Heart right ventricle (tissue), 16 donors: ENCODE measurements at places on chromosomes 13 and 19. TPM values are rescaled to one million over a fixed set of nuclear protein-coding genes. Genes with fewer than 3 reads are reported as not detected.

CD209 gene
- 3.6 TPM for total RNA-seq

GRCh38 chr13:34000955-34001354 is 183.0 kb downstream of the RFC3 start:
- no peaks in the 10 kb centered on the region for H3K36me3 ChIP-seq
- no peak overlapping the region for H3K4me3 ChIP-seq
- DNase-seq: no peak
- no peak overlapping the region for H3K27ac ChIP-seq

- no peaks in the 10 kb centered on the region for H3K4me1 ChIP-seq
- DNase-seq: no peak
- H3K36me3 ChIP-seq: no peaks in the 10 kb centered on the region
- H3K27ac ChIP-seq: no peak overlapping the region
These were observed 291.1 kb upstream of the ARGLU1 start for GRCh38 chr13:106858903-106859532.

GRCh38 chr19:57816652-57817051 is 1.9 kb upstream of the ZNF552 start:
- H3K27ac ChIP-seq: no peak overlapping the region
- no peak overlapping the region for H3K4me3 ChIP-seq
- H3K4me1 ChIP-seq: peaks cover 42% of the 10 kb centered on the region

GRCh38 chr13:43543331-43543730 is 243.4 kb downstream of the ENOX1 start:
- no peaks in the 10 kb centered on the region for H3K36me3 ChIP-seq
- peaks cover 31% of the 10 kb centered on the region for H3K4me1 ChIP-seq
- no peaks in the 10 kb centered on the region for H3K27me3 ChIP-seq
- H3K4me3 ChIP-seq: no peak overlapping the region

GRCh38 chr13:44293374-44293773 is 80.2 kb upstream of the SERP2 start:
- H3K4me3 ChIP-seq: no peak overlapping the region
- H3K27me3 ChIP-seq: no peaks in the 10 kb centered on the region
- DNase-seq: no peak
- H3K36me3 ChIP-seq: no peaks in the 10 kb centered on the region
- H3K4me1 ChIP-seq: peaks cover 36% of the 10 kb centered on the region
- H3K27ac ChIP-seq: peak overlapping the region; percentile 12

GRCh38 chr19:35562336-35562735 is 1.1 kb downstream of the ATP4A start:
- H3K36me3 ChIP-seq: no peaks in the 10 kb centered on the region
- H3K27ac ChIP-seq: no peak overlapping the region
- H3K4me1 ChIP-seq: peaks cover 5% of the 10 kb centered on the region
- no peak overlapping the region for H3K4me3 ChIP-seq
- H3K27me3 ChIP-seq: peaks cover 66% of the 10 kb centered on the region

DNA sequence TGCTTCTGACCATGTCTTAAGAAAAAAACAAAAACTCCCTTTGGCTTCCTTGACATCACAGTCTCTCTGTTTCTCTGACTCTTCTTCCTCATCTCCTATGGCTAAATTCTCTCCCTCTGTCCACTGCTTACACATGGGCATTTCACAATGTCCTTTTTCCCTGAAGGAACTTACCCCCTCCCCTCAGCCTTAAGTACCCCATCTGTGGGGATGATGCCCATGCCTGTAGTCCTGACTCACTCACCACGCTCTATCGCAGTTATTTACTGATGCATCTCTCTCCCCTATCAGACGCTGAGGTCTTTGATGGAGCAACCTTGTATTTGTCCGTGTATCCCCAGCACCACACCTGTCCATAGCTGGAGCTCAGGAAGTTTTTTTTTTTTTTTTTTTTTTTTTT is 32.4 kb downstream of the ACTN4 start:
- no peak overlapping the region for H3K4me3 ChIP-seq
- no peaks in the 10 kb centered on the region for H3K36me3 ChIP-seq
- H3K27me3 ChIP-seq: no peaks in the 10 kb centered on the region
- H3K4me1 ChIP-seq: peaks cover 100% of the 10 kb centered on the region
- no peak for DNase-seq
- H3K27ac ChIP-seq: peak overlapping the region; percentile 89

- no peak for DNase-seq
- no peaks in the 10 kb centered on the region for H3K4me1 ChIP-seq
- H3K27ac ChIP-seq: no peak overlapping the region
- no peaks in the 10 kb centered on the region for H3K36me3 ChIP-seq
These were observed 231.7 kb downstream of the TUBA3C start for GRCh38 chr13:18949970-18950369.

DNA sequence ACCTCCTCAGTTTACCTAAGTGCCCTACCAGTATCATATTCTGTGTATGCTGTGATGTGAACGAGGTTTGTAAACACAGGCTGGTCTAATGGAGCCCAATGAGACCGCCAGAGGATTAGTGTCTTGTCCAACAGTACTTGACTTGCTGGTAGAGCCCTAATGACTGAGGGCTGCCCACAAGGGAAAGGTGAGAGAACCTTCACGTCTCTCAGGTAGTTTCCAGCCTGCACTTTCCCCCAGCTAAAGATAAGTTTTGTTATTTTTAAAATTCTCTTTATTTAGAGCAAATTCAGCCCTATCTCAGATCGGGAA is 498 bp upstream of the RBM26 start:
- H3K36me3 ChIP-seq: no peaks in the 10 kb centered on the region
- DNase-seq: no peak
- no peaks in the 10 kb centered on the region for H3K27me3 ChIP-seq
- peak overlapping the region; percentile 91 for H3K27ac ChIP-seq
- peaks cover 53% of the 10 kb centered on the region for H3K4me1 ChIP-seq
